ENCODE measurements at places on chromosomes 12 and 14. TPM values are rescaled to one million over a fixed set of nuclear protein-coding genes. Genes with fewer than 3 reads are reported as not detected.

The REC8 gene
- total RNA-seq: 21.8 TPM

GRCh38 chr12:80443974-80444666, at the start of gene PTPRQ:
PTPRQ (plus strand) TSS chr12:80444235; CDS start chr12:80444346, 111 bp downstream.
- no peak for DNase-seq

- no peak for DNase-seq
These were observed 202.3 kb upstream of the SLC38A2 start for GRCh38 chr12:46574847-46575246.

GRCh38 chr12:27164330-27165040, 79.6 kb upstream of the STK38L start:
- DNase-seq: no peak

DNA sequence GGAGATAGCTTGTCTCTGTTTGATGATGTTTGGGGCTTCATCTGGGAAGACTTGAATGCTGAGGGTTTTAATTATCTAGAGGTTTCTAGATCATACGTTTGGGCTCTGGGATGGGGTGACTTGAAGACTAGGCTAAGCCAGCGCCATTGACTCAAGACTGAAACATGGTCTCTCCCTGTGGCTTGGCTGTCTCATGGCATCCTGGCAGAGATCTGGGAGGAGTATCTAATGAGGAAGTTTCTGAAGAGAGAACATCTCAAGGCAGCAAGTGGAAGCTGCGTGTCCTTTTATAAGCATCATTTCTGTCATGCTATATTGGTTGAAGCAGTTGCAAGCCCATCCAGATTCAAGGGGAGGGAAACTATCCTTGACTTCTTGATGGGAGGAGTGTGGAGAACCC, 104.8 kb downstream of the UNC79 start:
- no peak for DNase-seq
